ENCODE measurements at places on chromosomes 5 and 9.
A peak's percentile ranks its signal among the peaks of the same experiment; 100 is the strongest.

DNA sequence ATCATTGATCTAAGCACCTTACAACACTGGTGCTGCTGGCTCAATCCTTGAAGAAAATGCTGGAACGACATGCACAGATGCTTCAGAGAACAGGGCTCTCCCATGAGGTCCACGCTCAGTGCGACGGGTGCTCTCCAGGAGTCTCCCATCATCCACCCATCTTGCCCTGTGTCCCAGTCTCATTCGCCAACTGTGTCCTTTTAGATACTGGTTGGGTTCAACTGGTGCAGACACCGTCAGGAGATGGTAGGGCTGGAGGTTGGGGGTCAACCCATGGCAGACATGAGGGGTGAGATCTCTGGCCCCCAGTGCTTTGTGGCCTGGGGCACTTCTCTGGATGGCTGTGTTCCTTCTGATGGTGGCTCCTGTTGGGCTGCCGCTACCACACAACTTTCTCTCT lies 1.6 kb upstream of the OBP2B start:
- no peaks in the 10 kb centered on the region for H3K36me3 ChIP-seq
- H3K4me3 ChIP-seq, result no peak overlapping the region
- DNase-seq, result no peak
- H3K27me3 ChIP-seq, result no peaks in the 10 kb centered on the region
- no peaks in the 10 kb centered on the region for H3K4me1 ChIP-seq

DNA sequence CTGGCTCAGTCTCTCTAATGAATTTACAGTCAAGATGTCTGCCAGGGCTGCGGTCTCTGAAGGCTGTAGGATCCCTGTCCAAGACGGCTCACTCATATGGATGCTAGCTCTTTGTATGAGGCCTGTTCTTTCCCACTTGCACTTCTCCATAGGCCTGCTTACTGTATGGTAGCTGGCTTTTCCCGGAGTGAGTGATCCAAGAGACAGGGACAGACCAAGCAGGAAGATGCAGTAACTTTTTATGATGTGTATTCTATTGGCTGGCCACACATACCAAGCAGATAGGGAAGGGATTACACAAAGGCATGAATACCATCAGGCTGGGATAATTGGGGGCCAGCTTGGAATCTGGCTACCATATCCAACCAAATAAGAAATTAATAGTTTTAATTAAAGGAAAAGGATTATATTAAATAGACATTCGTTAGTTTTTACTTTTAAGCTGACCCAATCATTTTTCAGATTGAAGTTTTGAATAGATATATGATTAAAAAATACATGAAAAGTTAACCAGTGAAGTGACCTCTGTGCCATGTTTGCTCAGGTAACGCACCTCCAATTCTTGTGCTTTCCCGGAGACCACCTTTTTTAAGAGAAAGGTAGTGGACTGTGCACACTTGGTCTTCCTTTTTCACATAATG lies 20.6 kb downstream of the NSD1 start:
- H3K4me1 ChIP-seq, result peaks cover 9% of the 10 kb centered on the region
- peak; percentile 51 for DNase-seq
- H3K4me3 ChIP-seq, result no peak overlapping the region
- H3K27ac ChIP-seq, result peak overlapping the region; percentile 62

- H3K4me3 ChIP-seq, result no peak overlapping the region
- no peak overlapping the region for H3K27ac ChIP-seq
- no peaks in the 10 kb centered on the region for H3K36me3 ChIP-seq
- H3K27me3 ChIP-seq, result no peaks in the 10 kb centered on the region
- no peak for DNase-seq
- no peaks in the 10 kb centered on the region for H3K4me1 ChIP-seq
Measured at GRCh38 chr9:1201262-1201661, 151.1 kb downstream of the DMRT2 start.

DNA sequence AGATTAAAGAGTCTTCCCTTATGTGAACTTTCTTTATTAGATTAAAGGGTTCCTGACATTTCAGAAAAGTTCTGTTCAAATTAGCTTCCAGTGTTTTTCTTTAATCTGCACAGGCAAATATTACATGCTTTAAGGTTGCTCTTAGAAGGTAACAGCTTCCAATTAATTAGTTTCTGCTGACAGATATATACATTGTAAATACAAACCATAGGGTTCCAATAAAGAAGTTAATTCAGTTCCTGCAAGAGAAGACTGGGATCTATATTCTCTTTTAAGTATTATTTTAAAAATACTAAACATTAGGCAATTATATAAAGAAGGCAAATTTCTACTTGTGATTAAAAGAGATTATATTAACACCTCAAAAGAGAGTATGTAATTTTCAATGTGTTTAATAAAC lies 795.7 kb downstream of the MAT2B start:
- DNase-seq, result no peak
- H3K27ac ChIP-seq, result no peak overlapping the region
- no peak overlapping the region for H3K4me3 ChIP-seq
- H3K27me3 ChIP-seq, result no peaks in the 10 kb centered on the region
- no peaks in the 10 kb centered on the region for H3K4me1 ChIP-seq

DNA sequence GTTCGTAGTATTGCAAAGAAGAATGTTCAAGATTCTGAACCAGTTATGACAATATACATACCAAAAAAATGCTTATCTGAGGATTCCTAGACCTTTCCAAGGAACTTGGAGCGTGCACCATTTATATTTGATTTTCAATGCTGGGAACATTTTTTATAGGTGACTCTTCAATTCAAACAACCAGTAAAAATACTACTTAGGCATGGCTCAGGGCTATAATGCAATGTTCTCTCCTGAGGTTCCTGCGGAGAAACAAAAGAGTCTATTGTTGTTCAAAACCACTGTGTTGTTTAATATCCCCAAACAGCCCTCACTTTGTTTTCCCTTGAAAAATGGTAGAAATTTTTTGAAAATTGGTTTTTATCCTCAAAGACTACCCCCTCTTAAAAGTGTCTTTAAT lies 335.7 kb upstream of the IZUMO3 start:
- H3K4me3 ChIP-seq, result no peak overlapping the region
- no peaks in the 10 kb centered on the region for H3K27me3 ChIP-seq
- no peaks in the 10 kb centered on the region for H3K4me1 ChIP-seq
- no peak for DNase-seq
- no peak overlapping the region for H3K27ac ChIP-seq

DNA sequence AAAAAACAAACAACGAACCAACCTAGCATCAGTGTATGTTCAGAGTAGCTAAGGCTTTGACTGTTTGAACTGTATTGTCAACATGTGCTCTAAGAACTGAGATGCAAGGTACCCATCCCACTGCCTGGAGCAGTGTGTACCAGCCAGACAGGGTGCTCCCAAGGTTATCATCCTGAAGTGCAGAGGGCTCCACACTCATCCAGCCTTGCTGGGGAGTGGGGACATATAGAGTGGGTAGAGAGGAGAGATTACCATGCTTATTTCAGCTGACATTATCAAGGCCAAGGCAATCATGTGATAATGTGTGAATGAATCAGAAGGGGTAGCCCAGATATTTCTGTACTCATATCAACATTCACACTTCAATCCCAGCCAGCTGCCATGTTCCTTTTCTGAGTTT lies 68.7 kb upstream of the ZNF622 start:
- H3K4me1 ChIP-seq, result peaks cover 14% of the 10 kb centered on the region
- H3K36me3 ChIP-seq, result no peaks in the 10 kb centered on the region
- H3K27me3 ChIP-seq, result no peaks in the 10 kb centered on the region
- no peak overlapping the region for H3K27ac ChIP-seq

GRCh38 chr5:72835633-72836032 lies 19.2 kb downstream of the TNPO1 start:
- no peak overlapping the region for H3K4me3 ChIP-seq
- no peak for DNase-seq
- H3K27ac ChIP-seq, result no peak overlapping the region
- H3K27me3 ChIP-seq, result no peaks in the 10 kb centered on the region
- no peaks in the 10 kb centered on the region for H3K36me3 ChIP-seq

GRCh38 chr5:125597338-125597737 lies 825.9 kb upstream of the GRAMD2B start:
- DNase-seq, result no peak
- no peaks in the 10 kb centered on the region for H3K36me3 ChIP-seq
- no peak overlapping the region for H3K27ac ChIP-seq
- no peaks in the 10 kb centered on the region for H3K27me3 ChIP-seq
- H3K4me1 ChIP-seq, result no peaks in the 10 kb centered on the region

DNA sequence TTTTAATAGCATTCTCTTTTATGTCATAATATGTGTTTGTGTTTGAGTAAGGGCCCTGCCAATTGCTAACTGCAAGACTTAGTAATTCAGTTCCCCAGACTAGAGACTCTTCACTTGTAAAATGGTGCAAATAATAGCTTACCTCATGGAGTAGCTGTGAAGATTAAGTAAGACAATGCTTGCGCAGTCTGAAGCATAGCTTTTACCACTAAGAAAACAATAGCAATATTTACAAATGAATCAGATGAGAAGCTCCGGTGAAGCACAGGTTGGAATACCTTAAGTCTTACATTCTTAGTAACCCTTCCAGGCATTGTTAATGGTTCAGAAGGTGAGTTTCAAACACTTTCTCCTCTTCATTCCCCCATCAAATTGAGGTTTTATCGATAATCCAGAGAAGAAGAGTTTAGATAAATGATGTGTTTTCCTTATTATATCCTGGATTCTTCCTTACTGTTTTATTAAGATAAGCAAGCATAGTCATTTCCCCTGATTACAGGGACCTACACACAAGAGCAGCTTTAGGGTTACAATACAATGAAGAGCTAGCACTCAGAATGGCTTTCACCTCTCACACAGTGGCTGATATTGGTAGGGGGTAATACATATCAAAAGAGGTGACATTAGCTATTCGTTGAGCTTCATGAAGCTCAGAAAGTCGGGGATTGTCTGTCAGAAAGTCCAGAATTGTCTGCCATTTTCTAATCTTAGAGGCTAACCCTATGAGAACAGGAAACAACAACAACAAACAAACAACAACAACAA lies 96.4 kb upstream of the EDIL3 start:
- no peaks in the 10 kb centered on the region for H3K4me1 ChIP-seq
- no peak overlapping the region for H3K4me3 ChIP-seq
- H3K27ac ChIP-seq, result no peak overlapping the region
- no peak for DNase-seq
- H3K27me3 ChIP-seq, result no peaks in the 10 kb centered on the region

DNA sequence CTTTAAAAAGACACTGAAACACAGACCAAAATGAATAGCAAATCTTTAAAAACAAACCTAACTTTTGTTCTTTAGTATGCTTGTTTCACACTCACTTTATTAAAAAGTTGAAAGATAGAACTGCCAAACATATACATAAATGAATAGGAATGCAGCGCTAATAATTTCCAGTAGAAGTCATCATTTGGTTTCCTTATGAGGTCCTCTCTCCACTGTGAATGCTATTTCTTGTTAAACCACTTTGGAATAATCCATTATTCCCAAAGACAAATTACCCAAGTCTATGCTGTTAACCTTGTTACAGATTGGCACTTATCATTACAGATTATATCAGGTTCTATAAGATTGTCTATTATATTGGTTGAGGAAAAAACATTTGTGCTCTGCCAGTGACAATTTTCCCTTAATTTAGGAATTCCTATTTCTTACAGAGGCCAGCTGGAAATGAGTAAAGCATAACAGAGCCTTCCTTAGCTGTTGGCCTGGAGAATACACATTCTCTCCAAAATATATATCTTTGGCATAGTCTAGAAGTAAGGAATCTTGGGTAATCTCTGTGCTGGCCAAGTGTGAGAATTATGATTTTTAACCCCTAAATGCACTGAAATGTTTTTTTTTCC lies 29.3 kb upstream of the MINAR2 start:
- no peaks in the 10 kb centered on the region for H3K4me1 ChIP-seq
- DNase-seq, result no peak
- H3K27me3 ChIP-seq, result no peaks in the 10 kb centered on the region
- H3K27ac ChIP-seq, result no peak overlapping the region
- no peak overlapping the region for H3K4me3 ChIP-seq

GRCh38 chr5:108238936-108239887 lies 142.7 kb downstream of the FBXL17 start:
- H3K36me3 ChIP-seq, result no peaks in the 10 kb centered on the region
- H3K27me3 ChIP-seq, result no peaks in the 10 kb centered on the region
- H3K27ac ChIP-seq, result no peak overlapping the region
- H3K4me3 ChIP-seq, result no peak overlapping the region
- H3K4me1 ChIP-seq, result no peaks in the 10 kb centered on the region

- H3K27ac ChIP-seq, result no peak overlapping the region
- no peak overlapping the region for H3K4me3 ChIP-seq
- DNase-seq, result no peak
- peaks cover 30% of the 10 kb centered on the region for H3K27me3 ChIP-seq
Measured at GRCh38 chr5:176803068-176803942, 7.1 kb upstream of the UNC5A start.

GRCh38 chr5:172731680-172732074 lies 39.3 kb downstream of the DUSP1 start:
- DNase-seq, result no peak
- H3K4me3 ChIP-seq, result no peak overlapping the region
- H3K4me1 ChIP-seq, result peaks cover 29% of the 10 kb centered on the region
- no peak overlapping the region for H3K27ac ChIP-seq
- H3K27me3 ChIP-seq, result no peaks in the 10 kb centered on the region

- peak; percentile 66 for DNase-seq
- peak overlapping the region; percentile 68 for H3K27ac ChIP-seq
- no peaks in the 10 kb centered on the region for H3K27me3 ChIP-seq
- peaks cover 43% of the 10 kb centered on the region for H3K4me1 ChIP-seq
- H3K4me3 ChIP-seq, result no peak overlapping the region
Measured at GRCh38 chr9:134551644-134552348, 89.8 kb upstream of the COL5A1 start.

DNA sequence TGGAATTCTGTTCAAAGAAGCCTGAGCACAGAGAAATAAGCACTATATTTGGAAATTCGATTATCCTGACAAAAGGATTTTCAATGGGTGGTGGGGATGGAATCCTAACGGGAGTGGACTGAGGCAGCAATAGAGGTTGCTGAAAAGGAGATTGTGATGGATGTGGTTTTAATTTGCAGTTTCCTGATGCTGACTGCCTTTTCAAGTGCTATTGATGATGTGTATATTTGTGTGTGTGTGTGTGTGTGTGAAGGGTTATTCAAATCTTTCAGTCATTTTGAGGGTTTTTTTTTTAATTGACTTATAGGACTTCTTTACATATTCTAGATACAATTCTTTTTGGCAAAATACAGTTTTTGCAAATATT lies 614.5 kb downstream of the HINT1 start:
- H3K36me3 ChIP-seq, result no peaks in the 10 kb centered on the region
- DNase-seq, result no peak

DNA sequence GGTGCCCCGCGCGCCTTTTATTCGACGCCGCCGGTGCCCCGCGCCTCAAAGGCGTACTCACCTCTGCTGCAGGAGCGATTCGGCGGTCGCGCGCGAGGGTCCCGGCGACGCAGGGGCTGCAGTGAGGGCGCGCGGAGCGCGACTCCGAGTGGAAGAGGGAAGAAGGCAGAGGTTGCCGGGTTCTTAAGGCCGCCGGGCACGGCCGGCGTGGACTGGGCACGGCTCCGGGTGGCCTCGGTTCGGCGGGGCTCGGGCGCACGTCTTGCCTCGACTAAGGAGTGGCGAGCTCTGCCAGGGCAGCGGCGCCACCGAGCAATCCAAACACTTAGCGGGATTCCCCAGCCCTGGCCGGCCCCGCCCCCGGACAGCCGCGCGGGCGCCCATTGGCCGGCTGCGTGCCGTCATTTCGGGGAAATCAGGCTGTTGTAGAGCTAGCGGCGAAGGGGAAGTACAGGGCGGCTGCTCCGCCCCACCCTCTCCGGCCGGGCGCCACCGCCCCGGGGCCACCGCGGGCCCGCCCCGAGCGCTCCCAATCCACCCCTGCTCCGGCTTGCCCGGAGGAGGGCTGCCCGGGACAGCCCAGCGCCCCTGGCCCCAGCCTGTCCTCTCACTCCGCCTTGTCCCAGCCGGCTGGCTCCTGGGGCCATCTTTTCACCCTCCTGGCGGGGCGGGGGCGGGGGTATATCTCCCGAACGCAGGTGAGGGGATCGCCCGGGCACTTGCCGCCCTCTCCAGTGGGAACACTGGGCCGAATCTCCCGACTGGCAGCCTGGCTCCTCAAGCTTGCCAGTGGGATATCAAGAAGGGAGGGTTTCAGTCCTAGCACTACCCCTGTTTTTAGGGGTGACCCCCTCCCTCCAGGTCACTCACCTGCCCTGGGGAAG lies at the start of gene IRF1:
TSS of gene IRF1 (minus strand) at position 290 of the 884 bp plus-strand sequence. CDS start 1,295 bp downstream, outside the sequence.
- peak; percentile 97 for DNase-seq
- peak within 1 kb of the TSS; percentile 98 for H3K27ac ChIP-seq
